ENCODE measurements at places on chromosomes 1 and 21. TPM values are rescaled to one million over a fixed set of nuclear protein-coding genes. Genes with fewer than 3 reads are reported as not detected.

Gene SLC2A5
- total RNA-seq: not detected

Gene SPRR2E
- total RNA-seq: not detected

Gene FAM3B
- total RNA-seq: not detected

Gene GSTM1
- not detected for total RNA-seq

Gene DNAJC28
- total RNA-seq: 1.0 TPM

Gene TCHHL1
- total RNA-seq: not detected

Gene NR5A2
- 12.1 TPM for total RNA-seq

Gene SHISA4
- 21.2 TPM for total RNA-seq

Gene MANEAL
- total RNA-seq: 0.66 TPM

Gene CCDC27
- total RNA-seq: not detected

Gene PPFIA4
- 0.16 TPM for total RNA-seq

Gene CNKSR1
- total RNA-seq: not detected

Gene NPPA
- total RNA-seq: not detected

Gene CCDC190
- total RNA-seq: 9.0 TPM

Gene SLAMF8
- total RNA-seq: not detected

Gene C8A
- not detected for total RNA-seq

Gene OVAAL
- not detected for total RNA-seq

Gene AMY2A
- total RNA-seq: not detected

Gene BGLAP
- 2.4 TPM for total RNA-seq

Gene C1orf50
- 7.4 TPM for total RNA-seq

Gene PHF13
- total RNA-seq: 17.8 TPM

Gene ANGPTL1
- total RNA-seq: not detected

Gene LAPTM5
- 73.0 TPM for total RNA-seq

Gene C1orf35
- total RNA-seq: 23.9 TPM

Gene TBX15
- not detected for total RNA-seq

Gene SESN2
- total RNA-seq: 13.1 TPM

Gene ALPL
- total RNA-seq: 0.30 TPM

Gene MARK1
- total RNA-seq: 6.0 TPM

Gene NTNG1
- total RNA-seq: not detected

Gene EPHA10
- not detected for total RNA-seq

Gene AIRE
- 0.11 TPM for total RNA-seq

Gene LDLRAD1
- total RNA-seq: not detected

Gene LCE1B
- not detected for total RNA-seq

Gene MTOR
- 53.1 TPM for total RNA-seq

Gene KLHL21
- 22.4 TPM for total RNA-seq

Gene TMEM240
- 7.0 TPM for total RNA-seq

Gene MSH4
- total RNA-seq: 0.09 TPM

Gene TMEM82
- total RNA-seq: not detected

Gene SLC45A3
- total RNA-seq: 16.9 TPM

Gene GJA8
- total RNA-seq: not detected

Gene MYOC
- not detected for total RNA-seq

Gene HOOK1
- not detected for total RNA-seq

Gene ACTA1
- 0.22 TPM for total RNA-seq

Gene UTS2
- total RNA-seq: not detected

Gene RPE65
- total RNA-seq: not detected

Gene PTCH2
- 1.9 TPM for total RNA-seq

Gene RGS8
- not detected for total RNA-seq

Gene RIMS3
- 0.14 TPM for total RNA-seq

Gene FAM131C
- 0.44 TPM for total RNA-seq

Gene PTPN7
- total RNA-seq: 1.9 TPM

Gene CNR2
- total RNA-seq: not detected

Gene TMCC2
- total RNA-seq: 2.1 TPM

Gene OLIG2
- total RNA-seq: not detected

Gene UMODL1
- total RNA-seq: not detected

Gene COL8A2
- 0.78 TPM for total RNA-seq

Gene AMY1A
- total RNA-seq: not detected

Gene PPIAL4G
- total RNA-seq: not detected

Gene CGN
- 0.73 TPM for total RNA-seq

Gene SMIM11
- 2.9 TPM for total RNA-seq

All from endothelial cell of umbilical vein (primary cell).